Hematopoietic multipotent progenitor cell treated with erythropoietin and hydrocortisone succinate and interleukin-3 and kit ligand, for 17 days (in vitro differentiated cells): ENCODE measurements at places on chromosomes 1 and 21.
A peak's percentile ranks its signal among the peaks of the same experiment; 100 is the strongest.

DNA sequence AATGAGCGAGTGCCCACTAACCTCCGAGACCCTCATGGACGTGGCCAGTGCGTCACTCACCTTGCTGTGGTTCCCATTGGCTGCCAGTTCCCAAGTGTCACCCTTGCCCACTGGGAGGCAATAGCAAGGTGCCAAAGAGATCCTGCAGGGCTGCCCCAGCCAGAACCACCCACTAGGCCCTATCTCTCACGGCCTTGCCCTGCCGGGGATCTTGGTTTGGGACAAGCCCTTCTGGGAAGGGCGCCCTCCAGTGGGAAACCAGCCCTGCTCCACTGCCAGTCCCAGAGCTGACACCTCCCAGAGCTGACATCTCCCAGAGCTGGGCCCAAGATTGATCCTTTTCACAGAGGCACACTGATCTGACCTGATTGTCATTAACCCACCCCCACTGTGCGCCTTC lies 2.1 kb upstream of the SELENON start:
- peak; percentile 12 for DNase-seq

GRCh38 chr21:46196733-46197132 lies 12.5 kb upstream of the SPATC1L start:
- no peak for DNase-seq

GRCh38 chr21:35273333-35273732 lies 224.2 kb upstream of the RUNX1 start:
- no peak for DNase-seq

DNA sequence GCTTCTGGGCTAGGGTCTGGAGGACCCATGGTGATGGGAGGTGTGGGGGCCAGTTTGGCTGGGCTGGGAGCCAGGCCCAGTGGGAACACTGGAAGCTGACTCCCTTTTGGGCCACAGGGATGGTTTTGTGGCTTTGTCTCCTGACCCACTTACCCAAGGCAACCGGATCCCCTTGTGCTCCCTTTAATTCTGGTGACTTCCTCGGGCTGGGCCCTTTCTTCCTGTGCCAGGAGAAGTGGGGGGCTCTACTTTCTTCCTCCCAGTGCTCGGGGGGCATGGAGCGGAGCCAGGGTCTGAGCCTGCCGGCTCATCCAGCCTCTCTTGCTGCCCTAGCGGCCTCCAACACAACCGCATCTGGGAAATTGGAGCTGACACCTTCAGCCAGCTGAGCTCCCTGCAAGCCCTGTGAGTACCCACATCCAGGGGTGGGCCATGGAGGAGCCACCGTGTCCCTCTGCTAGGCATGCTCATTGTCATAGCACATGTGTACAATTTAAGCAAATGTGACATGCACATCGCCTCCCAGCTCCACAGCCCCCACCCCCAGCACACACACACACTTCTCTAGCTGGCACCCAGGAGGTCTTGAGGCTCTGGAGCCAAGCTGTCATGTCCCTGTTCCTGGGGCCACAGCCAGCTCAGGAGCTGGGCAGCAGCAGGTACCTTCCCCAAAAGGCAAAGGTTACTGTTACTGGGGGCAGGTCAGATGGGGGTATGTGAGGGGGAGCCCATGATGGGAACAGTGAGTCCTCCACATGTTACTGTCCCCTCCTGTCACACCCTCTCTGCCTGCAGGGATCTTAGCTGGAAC lies 35.0 kb downstream of the UBE2T start:
- no peak for DNase-seq

DNA sequence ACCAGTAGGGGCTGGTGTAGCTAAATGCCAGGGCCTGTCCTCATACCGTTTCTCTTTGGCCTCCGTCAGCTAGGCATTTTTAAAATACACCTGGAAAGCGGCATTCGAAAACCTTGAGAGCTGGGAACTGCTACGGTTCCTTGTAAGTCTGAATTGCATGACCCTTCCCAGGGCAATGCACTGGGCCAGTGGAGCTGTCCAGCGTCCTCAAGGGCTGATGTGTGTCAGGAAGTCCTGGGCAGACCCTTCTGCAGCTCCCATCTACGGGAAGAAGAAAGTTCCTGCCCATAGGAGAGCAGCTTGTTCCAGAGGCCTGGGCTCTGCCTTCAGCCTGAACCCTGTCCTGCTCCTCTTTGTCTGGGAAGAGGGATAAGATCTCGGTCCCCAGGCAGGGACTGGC lies 34.1 kb downstream of the UBASH3A start:
- no peak for DNase-seq

DNA sequence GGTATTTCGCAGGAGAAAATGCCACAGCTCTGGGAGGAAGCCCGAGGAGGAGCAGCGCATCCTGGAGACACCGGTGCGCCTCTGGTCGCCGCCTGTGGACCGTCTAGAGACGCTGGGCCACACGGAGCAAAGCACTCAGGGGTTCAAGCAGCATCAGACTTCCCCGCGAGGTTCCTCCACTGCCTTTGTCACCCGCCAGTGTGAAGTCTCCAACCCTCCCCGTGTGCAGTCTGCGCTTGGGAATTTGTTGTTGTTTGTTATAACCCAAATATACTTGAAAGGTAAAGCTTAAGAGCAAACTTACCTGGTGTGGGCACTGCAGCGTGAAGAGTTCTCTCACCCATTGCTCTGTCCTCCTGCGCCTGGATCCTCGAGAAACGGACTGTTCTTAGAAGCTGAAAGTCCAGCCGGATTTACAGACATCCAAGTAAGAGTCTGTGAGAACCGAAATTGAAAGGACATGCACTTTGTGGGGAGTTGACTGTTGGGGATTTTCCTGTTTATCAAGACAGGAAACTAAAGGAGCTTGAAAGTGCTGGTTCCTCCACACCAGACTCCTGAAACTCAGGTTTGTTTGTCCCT lies at the start of gene GBP4:
TSS of gene GBP4 (minus strand) at position 452 of the 582 bp plus-strand sequence. CDS start at position 344, 108 bp downstream.
- DNase-seq, result no peak

- no peak for DNase-seq
Measured at GRCh38 chr1:202287196-202287595, 54.5 kb downstream of the UBE2T start.

- DNase-seq, result no peak
Measured at GRCh38 chr1:224193319-224193966, 10.4 kb downstream of the DEGS1 start.

DNA sequence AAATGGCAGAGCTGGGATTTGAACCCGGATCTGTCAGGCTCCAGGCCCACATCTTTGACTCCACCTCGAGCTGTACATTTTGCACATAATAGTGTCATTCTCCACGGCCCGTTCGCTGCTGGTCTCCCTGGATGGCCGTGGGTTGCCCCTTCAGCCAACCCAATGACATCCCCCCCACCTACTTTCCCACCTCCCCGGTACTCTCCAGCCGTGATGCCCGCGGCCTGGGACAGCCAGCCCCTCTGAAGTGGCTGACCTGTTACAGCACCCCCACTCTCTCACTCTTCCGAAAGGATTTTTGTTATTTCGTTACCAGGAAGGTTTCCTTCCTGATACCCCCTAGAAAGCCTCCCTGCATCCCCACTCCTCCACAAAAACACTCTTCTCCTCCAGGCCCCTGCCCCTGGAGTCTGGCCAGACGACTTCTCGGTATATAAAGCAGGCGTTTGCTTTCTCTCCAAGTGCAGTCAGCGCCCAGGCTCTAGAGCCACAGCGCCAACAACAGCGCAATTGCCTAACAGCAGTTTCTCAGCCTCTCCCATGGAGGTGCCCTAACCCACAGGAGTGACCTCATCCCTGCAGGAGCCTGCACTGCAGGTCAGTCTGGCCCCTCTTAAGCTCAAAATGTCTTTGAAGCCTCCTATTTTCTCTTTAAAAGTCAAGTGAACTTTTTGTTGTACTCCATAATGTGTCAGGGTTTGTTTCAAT lies 14.5 kb upstream of the GJB5 start:
- no peak for DNase-seq

DNA sequence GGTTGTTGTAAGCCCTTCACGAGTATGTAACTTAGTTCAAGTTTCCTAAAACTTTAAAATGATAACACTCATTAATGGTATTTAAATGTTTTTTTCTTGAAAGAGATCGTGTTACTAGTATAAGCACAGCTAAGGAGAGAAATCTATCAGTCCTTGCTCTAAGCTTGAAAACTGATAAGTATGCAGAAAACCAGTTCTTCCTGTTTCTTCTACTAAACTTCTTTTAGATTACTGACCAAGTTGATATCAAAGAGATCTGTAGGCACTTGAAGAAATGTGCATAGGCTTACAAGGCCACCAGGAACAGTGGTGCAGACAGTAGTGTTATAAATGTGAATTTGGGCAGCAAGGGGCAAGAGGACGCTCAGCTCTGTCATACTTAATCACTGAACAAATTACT lies 3.9 kb downstream of the EFCAB14 start:
- DNase-seq, result no peak

- DNase-seq, result no peak
Measured at GRCh38 chr1:1137256-1138045, 21.6 kb upstream of the C1orf159 start.

GRCh38 chr1:99270646-99271045 lies 6.4 kb downstream of the PLPPR4 start:
- DNase-seq, result no peak

DNA sequence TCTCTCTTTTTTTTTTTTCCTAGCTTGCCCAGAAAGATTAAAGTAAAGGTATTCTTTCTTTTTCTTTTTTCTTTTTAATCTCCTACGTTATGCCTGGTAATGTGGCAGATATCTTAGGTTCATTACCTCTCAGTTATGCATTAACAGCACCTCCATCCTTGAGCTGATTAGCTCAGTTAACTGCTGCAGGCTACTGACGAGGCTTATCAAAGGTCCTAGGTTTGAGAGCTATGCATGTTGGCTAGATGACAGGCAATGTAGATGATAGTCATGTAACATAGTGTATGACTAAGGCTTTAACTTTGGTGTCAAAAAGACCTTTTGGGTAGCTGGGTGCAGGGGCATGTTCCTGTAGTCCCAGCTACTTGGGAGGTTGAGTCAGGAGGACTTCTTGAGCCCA lies 53.7 kb upstream of the CACYBP start:
- peak; percentile 68 for DNase-seq

DNA sequence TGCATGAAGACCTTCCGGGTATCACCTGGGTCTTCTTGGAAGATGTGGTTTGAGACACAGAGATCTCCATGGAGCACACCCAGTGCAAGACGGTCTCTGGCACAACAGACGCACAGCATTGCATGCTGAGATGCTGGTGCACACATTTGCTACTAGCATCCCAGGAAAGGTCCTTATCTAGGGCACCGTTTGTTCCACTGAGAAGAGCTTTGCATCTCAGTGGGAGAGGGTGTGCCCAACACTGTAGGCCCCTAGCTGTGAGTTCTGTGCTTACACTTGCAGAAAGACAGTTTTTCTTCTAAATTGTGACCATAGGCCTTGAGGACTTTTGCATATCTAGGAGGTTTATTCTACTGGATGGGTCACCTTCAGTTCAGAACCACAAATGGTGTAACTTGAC lies 554.1 kb downstream of the MATN1 start:
- no peak for DNase-seq

DNA sequence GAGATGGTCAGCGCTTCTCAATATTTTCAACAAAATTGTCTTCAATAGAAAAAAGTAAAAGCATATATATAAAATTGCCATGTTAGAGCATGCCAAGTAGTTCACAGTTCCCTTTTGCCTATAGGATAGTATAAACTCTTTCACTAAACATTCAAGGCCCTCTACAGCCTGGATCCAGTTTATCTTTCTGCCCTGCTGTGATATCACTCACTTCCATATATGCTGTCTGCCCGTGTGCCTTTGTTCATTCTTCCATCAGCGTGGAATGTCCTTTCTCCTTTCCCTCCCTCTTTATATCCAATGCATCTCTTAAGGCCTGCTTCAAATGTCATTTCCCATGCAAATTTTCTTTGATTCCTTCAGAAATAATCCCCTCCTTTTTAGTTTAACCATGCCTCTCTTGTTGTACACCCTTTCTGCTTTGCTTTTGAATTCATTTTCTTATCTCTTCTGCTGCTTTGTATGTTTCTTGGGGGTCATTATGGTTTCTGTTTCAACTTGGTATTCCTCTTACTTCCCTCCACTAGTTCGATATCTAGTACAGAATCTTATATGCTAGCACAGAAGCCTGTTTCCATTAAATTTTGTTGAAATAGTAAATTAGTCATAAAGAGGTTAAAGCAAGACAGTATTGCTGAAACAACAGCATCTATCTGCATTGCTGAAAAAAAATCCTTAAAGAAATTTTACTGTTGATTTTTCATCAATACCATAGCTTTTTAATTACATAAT lies 44.7 kb downstream of the XCL2 start:
- no peak for DNase-seq

DNA sequence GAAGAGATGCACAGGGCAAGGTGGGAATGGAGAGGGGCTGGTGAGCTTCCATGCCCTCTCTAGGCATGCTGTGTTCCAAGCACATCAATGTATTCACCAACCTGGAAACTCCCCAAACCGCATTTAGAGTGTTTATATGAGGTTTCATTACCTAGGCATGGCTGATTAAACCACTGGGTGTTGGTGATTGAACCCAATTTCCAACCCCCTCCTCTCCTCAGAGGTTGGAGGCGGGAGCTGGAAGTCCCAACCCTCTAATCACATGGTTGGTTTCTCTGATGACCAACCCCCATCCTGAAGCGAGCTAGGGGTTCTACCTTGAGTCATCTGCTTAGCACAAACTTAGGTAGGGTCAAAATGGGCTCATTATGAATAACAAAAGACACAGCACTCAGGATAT lies 3.0 kb upstream of the PPIE start:
- DNase-seq, result no peak

- DNase-seq, result no peak
Measured at GRCh38 chr21:15003463-15004135, 61.2 kb downstream of the NRIP1 start.

DNA sequence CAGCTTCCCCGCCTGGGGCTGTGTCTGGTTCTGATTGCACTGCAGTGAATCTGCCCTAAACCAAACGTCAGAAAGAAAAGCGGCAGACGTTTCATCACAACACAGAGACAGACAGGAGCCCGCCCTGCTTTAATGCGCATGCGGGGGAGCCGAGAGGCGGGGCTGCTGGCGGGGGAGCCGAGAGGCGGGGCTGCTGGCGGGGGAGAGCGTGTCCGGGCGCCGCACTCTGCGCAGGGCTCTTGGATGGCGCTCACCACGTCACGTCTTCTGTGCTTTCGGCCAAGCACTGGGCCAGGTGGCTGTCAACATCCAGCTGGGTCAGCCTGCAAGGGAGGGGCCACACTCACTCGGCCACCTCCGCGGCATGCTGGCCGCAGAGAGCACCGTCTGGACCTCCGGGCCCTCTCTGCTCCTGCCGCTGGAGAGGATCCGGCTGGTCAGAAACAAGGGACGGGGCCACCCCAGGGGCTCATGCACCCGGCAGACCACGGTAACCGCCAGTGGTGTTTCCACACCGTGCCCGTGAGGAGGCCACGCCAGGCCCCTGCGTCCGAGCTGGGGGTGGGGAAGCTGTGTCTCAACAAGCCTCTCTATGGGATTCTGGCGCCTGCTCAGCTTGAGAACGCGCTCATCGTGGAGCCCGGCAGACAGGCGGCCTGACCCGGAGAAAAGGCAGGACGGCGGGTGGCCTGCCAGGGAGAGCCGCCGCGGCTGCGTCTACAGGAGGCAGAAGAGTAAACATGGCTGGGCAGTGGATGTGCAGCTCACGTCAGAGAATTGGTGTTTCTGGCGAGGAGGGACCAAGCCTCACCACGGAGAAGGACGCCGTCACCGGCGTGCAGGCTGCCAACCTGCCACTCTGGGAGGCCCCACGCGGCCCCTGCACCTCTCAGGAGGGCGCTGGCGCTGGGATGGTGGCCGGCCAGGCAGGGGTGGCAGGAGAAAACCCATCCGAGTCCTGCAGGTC lies 4.8 kb downstream of the FAAP20 start:
- DNase-seq, result peak; percentile 91
